NCI-H748 treated with DMSO at 0.1 percent for 48 hours (cell line): ENCODE measurements at places on chromosomes 6 and 20.

- DNase-seq: no peak
Observed at GRCh38 chr6:3326981-3327380, 68.2 kb downstream of the PSMG4 start.

DNA sequence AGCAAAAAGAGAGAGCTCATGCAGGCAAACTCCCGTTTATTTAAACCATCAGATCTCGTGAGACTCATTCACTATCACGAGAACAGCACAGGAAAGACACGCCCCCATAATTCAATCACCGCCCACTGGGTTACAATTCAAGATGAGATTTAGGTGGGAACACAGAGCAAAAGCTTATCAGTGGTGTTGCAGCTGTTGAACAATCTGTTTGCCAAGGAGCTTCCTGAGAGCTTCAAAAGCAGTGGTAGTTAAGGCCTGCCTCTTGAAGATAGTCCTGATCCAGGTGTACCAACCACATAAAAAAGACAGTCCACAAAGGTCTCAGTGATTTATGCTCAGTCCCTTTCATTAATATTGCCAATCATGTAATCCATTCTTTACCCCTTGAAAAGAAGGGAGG, 269.4 kb upstream of the IRAK1BP1 start:
- no peak for DNase-seq

GRCh38 chr20:51994751-51995417, 192.6 kb upstream of the SALL4 start:
- no peak for DNase-seq

- DNase-seq: no peak
Observed at GRCh38 chr6:161137320-161137719, 136.5 kb downstream of the AGPAT4 start.

DNA sequence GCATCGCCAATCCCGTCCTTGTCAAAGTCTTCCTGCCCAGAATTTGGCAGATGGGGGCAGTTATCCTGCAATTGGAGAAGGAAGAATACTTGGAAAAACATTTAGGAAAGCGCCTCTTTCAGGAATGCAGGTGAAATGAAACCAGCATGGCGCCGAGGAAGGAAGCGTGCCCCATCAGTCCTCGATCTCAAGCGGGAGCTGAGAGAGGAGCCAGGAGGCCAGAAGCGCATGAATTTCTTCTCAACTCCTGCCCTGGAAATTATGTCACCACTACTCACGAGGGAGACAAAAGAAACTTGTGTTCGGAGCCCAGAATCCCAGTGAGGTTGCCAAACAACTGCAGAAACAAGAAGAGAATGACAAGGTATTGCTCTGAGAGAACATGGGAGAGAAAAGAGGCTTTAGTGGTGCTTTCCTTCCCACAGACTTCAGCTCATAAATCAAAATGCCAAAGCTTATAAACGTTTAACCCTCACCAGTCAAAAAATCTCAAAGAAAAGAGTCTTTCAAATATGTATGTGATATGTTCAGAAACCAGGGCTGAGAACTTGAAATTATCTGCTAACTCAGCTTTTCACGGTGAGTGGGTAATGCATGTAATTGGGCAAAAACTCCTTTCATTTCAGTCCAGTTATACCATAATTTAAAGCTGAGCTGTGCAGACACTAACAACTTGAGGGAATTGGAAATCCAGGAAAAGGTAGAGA, 23.9 kb downstream of the THBS2 start:
- DNase-seq: no peak

GRCh38 chr6:72876256-72876655, 254.4 kb downstream of the KCNQ5 start:
- no peak for DNase-seq

GRCh38 chr20:1933465-1933870, 38.3 kb downstream of the SIRPA start:
- no peak for DNase-seq

- DNase-seq: no peak
Observed at GRCh38 chr6:150485161-150485958, 114.3 kb upstream of the PLEKHG1 start.

- no peak for DNase-seq
Observed at GRCh38 chr6:140879946-140880345, 1252.8 kb upstream of the GJE1 start.

GRCh38 chr6:128855581-128856085, 27.3 kb upstream of the LAMA2 start:
- no peak for DNase-seq

- no peak for DNase-seq
Observed at GRCh38 chr6:164640956-164641355, 668.4 kb downstream of the C6orf118 start.

DNA sequence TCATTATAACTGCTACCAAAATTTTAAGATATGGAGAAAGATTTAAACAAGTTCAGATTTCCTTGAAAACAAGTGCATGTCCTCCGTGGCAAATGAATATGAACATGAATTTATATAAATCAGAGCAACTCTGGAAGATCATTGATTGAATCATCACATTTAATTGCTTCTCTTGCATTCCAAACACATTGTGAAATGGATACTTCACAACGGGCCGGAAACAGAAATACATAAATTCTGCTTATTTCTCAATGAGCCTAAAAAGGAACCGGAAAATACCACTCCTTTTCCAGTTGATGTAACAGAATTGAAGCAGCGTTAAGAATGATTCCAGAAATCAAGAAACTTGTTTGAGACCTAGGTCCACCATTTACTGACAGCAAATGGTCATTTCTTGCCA, 134.6 kb upstream of the BTN3A2 start:
- DNase-seq: no peak

GRCh38 chr6:154165478-154165877, 126.4 kb downstream of the OPRM1 start:
- DNase-seq: no peak

- DNase-seq: no peak
Observed at GRCh38 chr6:132511831-132512220, 1.1 kb downstream of the STX7 start.

GRCh38 chr6:31837369-31838113, 10.0 kb downstream of the HSPA1B start:
- no peak for DNase-seq

- no peak for DNase-seq
Observed at GRCh38 chr6:112773187-112773586, 426.1 kb downstream of the RFPL4B start.

DNA sequence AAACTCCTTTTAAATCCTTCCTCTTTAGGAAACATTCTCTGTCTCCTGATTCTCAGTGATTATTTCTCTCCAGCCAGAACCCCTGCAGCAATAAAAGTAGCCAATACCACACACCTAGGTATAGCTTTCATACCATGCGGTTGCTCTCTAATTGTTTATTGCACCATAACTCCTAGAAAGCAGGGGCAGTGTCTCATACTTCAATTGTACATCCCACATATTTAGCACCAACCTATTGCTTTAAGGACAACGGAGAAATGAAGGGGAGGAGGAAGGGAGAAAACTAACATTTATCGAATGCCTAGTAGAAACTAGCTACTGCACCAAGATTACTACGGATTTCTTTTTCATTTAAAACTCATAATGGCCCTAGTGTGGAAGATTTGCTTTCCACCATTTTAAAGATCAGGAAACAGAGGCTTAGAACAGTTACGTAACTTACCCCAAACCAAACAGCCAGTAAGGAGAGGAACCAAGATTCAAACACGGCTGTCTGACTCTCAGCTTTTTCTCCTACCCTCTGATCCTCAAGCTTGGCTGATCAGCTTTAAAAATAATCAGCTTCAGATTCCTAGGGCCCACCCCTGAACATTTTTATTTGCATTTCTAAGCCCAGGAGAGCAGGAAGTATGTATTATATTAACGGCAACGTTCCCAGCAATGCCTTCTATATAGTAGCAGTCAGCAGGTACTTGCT, 43.4 kb upstream of the ATXN1 start:
- DNase-seq: no peak

DNA sequence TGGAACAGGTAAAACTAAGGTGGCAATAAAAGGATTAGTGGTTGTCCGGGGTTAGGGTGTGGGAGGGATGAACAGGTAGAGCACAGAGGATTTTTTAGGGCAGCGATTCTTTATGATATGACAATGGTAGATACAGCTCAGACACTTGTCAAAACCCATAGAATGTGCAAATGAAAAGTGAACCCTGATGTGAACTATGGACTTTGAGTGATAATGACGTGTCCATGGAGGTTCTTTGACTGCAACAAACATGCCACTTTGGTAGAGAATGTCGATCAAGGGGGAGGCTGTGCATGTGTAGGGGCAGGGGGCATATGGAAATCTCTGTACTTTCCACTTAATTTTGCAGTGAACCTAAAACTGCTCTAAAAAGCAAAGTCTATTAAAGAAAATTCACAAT, 100.7 kb downstream of the LAMP5 start:
- DNase-seq: no peak

DNA sequence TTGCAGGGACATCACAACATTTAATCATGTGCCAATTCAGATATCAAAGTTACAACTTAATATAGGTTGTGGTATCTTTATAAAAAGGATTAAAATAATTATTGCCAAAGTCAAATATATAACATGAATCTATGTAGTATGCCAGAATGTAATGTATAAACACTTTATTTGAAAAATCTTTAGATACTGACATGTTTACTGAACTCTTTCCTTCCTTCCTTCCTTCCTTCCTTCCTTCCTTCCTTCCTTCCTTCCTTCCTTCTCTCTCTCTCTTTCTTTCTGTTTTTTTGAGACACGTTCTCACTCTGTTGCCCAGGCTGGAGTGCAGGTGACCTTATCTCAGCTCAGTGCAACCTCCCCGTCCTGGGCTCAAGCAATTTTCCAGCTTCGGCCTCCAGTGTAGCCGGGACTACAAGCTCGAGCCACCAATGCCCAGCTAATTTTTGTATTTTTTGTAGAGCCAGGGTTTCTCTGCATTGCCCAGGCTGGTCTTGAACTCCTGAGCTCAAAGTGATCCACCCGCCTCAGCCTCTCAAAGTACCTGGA, 496.8 kb upstream of the CITED2 start:
- DNase-seq: no peak

- DNase-seq: peak; percentile 97
Observed at GRCh38 chr6:93419304-93420162, at the start of gene EPHA7. TSS of gene EPHA7 (minus strand) at chr6:93419559. CDS start at chr6:93419341, 218 bp downstream.
